GM23338 (cell line): ENCODE measurements at places on chromosomes 2 and 18. TPM values are rescaled to one million over a fixed set of nuclear protein-coding genes. Genes with fewer than 3 reads are reported as not detected.

RIT2 gene
- polyA plus RNA-seq, result 8.8 and 9.5 TPM in 2 replicates

- DNase-seq, result no peak
- H3K4me3 ChIP-seq, result no peak overlapping the region
- no peak overlapping the region for H3K27ac ChIP-seq
- H3K27me3 ChIP-seq, result no peaks in the 10 kb centered on the region
Measured at GRCh38 chr2:189222468-189223105, 43.0 kb upstream of the COL5A2 start.

TEX51 gene
- polyA plus RNA-seq, result not detected in 2 replicates

SLC4A5 gene
- polyA plus RNA-seq, result 0.50 and 0.70 TPM in 2 replicates

DNA sequence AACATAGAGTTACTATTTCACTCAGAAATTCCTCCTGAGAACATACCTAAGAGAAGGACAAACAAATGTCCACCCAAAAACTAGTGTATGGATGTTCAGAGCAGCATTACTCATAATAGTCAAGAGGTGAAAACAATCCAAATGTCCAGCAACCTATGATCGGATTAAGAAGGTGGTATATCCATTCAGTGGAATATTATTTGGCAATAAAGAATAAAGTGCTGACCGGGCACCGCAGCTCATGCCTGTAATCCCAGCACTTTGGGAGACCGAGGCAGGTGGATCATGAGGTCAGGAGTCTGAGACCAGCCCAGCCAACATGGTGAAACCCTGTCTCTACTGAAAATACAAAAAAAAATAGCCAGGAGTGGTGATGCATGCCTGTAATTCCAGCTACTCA is 182.8 kb upstream of the AGAP1 start:
- no peak for DNase-seq
- no peak overlapping the region for H3K4me3 ChIP-seq
- H3K27ac ChIP-seq, result no peak overlapping the region
- no peaks in the 10 kb centered on the region for H3K36me3 ChIP-seq
- H3K27me3 ChIP-seq, result no peaks in the 10 kb centered on the region
- no peaks in the 10 kb centered on the region for H3K4me1 ChIP-seq

- peak; percentile 57 for DNase-seq
- peaks cover 20% of the 10 kb centered on the region for H3K4me1 ChIP-seq
- H3K27me3 ChIP-seq, result no peaks in the 10 kb centered on the region
Measured at GRCh38 chr2:127857265-127857808, 618 bp downstream of the POLR2D start.

CSRNP3 gene
- 6.8 and 7.2 TPM in 2 replicates for polyA plus RNA-seq

DNA sequence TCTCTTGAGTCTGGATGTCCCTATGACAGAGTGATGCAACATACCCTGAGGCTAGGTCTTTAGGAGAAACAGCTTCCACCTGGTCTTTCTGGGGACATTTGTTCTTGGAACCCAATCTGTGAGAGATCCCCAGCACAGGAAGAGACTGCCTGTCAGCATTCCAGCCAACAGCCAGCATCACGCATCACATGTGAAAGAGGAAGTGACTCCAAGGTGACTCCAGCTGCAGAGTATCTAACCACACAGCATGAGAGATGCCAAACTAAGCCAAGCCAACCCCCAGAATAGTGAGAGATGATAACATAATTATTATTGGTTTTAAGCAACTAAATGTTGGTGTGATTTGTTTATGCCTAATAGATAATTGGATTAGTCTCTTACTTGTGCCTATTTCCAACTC is 35.7 kb downstream of the C18orf63 start:
- H3K4me1 ChIP-seq, result no peaks in the 10 kb centered on the region
- H3K27ac ChIP-seq, result no peak overlapping the region
- H3K36me3 ChIP-seq, result no peaks in the 10 kb centered on the region
- H3K4me3 ChIP-seq, result no peak overlapping the region
- DNase-seq, result no peak

DNA sequence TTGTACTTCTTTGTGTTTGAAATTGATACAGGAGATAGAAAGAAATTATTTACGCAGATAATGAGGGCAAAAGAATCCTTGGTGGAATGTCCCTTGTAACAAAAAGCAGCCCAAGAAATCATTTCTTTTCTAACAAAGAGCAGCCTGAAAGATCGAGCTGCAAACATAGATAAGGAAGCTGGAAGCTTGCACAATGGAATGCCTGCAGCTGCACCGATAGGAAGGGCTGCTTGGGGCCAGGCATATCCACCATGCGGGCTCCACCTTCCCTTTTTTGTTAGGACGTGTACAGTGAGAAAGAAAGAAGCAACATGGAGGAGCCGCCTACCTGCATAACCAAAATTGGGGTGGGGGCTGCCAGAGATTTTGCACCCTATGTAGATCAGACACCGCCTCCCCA is 568.7 kb downstream of the METTL4 start:
- H3K27me3 ChIP-seq, result no peaks in the 10 kb centered on the region
- peak overlapping the region; percentile 71; the same call in 1 of the 2 replicates for H3K27ac ChIP-seq
- H3K4me1 ChIP-seq, result peaks cover 5% of the 10 kb centered on the region; the same call in 1 of the 2 replicates
- no peak for DNase-seq

DNA sequence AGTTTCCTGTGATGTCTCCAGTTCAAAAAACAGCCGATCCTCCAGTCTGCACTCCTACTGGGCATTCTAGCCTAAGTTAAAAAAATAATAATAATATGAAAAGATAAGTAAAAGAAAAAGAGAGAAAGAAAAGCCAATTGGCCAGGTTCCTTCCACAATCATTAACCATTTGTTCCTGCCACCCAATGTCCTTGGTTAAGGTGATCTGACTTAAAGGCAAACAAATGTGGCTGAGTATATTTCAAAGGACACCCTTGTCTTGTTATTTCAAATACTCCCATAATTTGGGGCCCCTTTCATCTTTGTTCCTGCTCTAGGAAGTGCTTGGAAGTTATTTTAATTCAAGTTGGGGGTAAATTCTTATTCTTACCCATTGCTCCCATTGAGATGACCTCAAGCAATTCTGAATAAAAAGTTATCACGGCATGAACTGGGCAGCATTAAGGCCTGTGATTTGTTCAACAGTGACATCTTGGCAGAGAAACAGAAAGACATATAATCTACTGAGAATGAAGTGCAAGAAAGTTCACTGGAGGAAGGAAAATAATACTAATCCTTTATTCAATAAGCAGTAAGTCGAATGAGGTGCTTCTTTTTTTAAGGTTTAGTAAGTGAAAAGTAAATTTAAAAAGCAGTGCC is 1054.5 kb upstream of the FANCL start:
- no peak overlapping the region for H3K27ac ChIP-seq
- H3K27me3 ChIP-seq, result no peaks in the 10 kb centered on the region
- no peak overlapping the region for H3K4me3 ChIP-seq
- DNase-seq, result no peak
- H3K36me3 ChIP-seq, result no peaks in the 10 kb centered on the region

DNA sequence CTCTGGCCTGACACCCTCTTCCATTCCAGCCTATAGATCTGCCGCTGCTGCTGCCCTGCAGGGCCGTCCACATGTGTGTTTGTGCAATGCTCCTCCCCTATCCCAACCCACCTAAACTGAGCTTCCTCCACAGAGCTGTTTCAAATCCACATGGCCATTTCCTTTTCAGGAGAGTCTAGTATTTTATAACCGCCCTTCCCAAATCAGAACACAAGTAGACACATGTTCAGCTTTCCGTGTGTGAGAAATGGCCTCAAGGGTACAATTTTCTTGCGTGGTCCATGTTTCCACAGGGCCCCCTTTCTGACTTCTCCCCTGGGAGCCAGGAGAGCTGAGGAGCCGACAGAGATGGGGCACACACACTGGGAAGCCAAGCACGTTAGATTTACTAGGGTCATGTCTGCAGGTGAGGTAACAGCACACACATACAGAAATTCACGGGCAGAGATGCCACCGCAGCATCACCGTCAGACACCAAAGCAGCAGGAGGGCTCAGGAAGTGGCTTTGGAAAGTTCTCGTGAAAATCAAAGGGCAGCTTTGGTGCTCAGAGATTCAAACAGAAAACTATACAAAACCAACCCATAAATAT is 102.9 kb upstream of the TGFA start:
- H3K27me3 ChIP-seq, result peaks cover 47% of the 10 kb centered on the region
- no peak overlapping the region for H3K4me3 ChIP-seq
- no peaks in the 10 kb centered on the region for H3K36me3 ChIP-seq
- peaks cover 19% of the 10 kb centered on the region for H3K4me1 ChIP-seq

- H3K4me3 ChIP-seq, result no peak overlapping the region
- no peaks in the 10 kb centered on the region for H3K27me3 ChIP-seq
- H3K4me1 ChIP-seq, result no peaks in the 10 kb centered on the region
- H3K36me3 ChIP-seq, result no peaks in the 10 kb centered on the region
- no peak for DNase-seq
- H3K27ac ChIP-seq, result no peak overlapping the region
Measured at GRCh38 chr2:1993711-1994682, 249.7 kb upstream of the PXDN start.
